ENCODE measurements at places on chromosomes 7 and 10. TPM values are rescaled to one million over a fixed set of nuclear protein-coding genes. Genes with fewer than 3 reads are reported as not detected.

- no peak for DNase-seq
Observed at GRCh38 chr7:135664046-135664589, 1.8 kb downstream of the STMP1 start.

Gene IGFBP3
- total RNA-seq, result 60.8 TPM

DNA sequence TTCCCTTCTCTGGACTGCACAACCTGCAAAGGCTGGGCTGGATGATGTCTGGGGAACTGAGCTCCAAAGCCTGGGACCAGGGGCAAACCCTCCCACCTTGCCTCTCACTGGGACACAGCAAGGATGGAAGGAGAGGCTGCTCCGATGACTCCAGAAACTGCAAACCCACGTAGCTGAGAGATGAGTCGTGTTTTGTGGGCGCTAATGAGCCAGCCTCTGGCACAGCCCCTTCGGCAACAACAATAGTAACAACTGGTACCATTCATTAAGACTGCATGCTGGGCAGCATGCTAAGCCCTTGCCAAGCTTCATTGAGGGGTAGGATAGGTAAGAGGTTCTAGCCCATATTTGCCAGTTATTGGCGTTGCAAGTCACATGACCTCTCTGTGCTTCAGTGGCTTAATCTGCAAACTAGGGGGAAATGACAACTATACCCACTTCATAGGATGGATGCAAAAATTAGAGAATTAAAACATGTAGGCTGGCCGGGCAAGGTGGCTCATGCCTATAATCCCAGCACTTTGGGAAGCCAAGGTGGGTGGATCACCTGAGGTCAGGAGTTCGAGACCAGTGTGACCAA is 145.9 kb downstream of the SH3PXD2A start:
- no peak for DNase-seq

Gene NODAL
- total RNA-seq, result 0.16 TPM

Gene ZPBP
- not detected for total RNA-seq

- DNase-seq, result no peak
Observed at GRCh38 chr10:29658984-29659965, 24.5 kb upstream of the SVIL start.

DNA sequence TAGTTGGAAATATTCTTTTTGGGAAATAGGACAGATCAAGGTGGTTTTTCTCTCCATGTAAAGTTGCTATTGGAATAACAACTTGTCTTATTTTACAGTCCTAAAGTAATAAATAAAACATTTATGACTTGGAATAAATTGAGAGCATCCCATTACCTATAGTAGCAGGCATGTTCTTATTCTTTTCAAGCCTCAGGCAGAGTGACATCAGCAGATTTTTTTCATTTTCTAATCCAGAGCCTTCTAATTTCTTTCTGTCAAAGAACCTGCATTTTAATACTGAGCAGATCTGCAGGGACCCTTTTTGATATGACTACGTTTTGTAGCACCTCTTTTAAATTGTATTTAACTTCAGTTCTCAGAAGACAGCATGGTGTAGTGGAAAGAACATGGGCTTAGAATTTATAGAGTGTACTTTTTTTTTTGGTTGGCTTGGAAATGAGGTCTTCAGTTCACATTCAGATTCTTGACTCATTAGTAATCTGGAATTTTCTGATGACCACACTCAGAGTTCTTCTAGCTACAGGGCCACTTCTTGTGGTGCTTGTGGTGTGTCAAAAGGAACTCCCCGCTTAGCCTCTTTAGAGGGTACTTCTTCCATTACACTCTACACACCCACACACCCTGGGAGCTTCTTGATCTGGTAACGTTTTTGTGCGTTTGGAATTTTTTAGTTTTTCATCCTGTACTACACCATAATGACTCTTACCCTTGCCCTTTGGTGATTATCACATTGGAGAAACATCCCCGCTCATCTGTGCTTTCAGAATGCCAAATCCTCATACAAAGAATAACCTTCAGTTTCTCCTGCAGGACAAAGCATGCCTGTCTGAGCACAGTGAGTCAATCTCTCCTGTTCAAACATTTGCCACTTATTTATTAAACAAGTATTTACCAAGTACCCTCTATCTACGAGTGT is 34.6 kb downstream of the AGK start:
- no peak for DNase-seq

- no peak for DNase-seq
Observed at GRCh38 chr7:95766657-95767056, 5.7 kb upstream of the DYNC1I1 start.

Gene URGCP
- total RNA-seq, result 39.6 TPM

Gene PIP
- not detected for total RNA-seq

Gene EFCAB10
- not detected for total RNA-seq

- no peak for DNase-seq
Observed at GRCh38 chr10:99858849-99859248, 76.4 kb downstream of the ABCC2 start.

Gene ANXA8L1
- not detected for total RNA-seq

GRCh38 chr10:103467406-103467805 is 8.7 kb upstream of the CALHM1 start:
- no peak for DNase-seq

GRCh38 chr10:52908478-52908877 is 135.9 kb upstream of the MBL2 start:
- no peak for DNase-seq

DNA sequence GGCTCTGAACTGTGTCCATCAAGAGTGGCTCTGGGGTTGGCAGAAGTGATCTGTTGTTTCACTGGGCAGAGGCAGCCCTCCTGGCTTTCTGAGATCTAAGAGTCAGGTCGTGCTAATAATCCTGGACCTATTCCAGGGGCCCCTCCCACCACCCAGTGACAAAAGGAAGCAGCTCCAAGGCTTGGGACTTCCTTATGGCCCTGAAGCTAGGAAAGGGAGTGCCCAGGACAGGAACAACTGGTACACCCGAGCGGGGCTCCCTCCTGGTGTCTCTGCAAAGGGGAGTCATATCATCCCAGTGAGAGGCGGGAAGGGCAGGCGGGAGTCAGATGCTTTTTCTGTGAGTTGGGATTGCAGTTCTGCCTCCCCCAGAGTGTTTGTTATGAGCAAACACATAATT is 32.3 kb downstream of the RPS24 start:
- no peak for DNase-seq

GRCh38 chr7:137633133-137633532 is 213.6 kb downstream of the DGKI start:
- no peak for DNase-seq

GRCh38 chr7:151059367-151060112 is at the start of gene SLC4A2:
TSS of gene SLC4A2 (plus strand) at chr7:151059589. CDS start at chr7:151061988, 2,399 bp downstream.
- peak; percentile 86 for DNase-seq

Gene ACSL5
- total RNA-seq, result 5.6 TPM

- DNase-seq, result no peak
Observed at GRCh38 chr7:19000410-19000809, 117.0 kb downstream of the TWIST1 start.

DNA sequence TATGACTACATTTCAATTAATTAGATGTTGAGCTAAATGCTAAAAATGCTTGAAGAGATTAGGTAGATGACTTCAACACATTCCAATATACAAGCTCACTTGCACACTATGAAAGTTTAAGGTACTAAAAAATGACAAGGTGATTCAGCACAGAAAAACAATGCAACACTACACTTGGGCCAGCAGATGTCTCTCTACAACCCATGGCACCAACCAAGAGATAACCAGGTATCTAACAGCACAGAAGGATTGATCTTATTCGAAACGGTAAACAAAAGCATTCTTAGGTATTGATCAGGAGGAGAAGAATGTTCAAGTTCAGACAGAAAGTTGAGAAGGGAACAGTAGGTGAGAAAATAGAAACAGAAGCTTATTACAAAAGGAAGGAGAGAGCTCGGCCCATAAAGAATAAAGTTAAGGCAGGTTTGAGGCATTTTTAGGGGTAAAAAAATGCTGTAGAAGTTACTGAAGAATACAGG is 248.2 kb upstream of the KLF14 start:
- no peak for DNase-seq

- no peak for DNase-seq
Observed at GRCh38 chr10:66931340-66931948, 5.6 kb downstream of the LRRTM3 start.

Gene ANKRD61
- not detected for total RNA-seq

DNA sequence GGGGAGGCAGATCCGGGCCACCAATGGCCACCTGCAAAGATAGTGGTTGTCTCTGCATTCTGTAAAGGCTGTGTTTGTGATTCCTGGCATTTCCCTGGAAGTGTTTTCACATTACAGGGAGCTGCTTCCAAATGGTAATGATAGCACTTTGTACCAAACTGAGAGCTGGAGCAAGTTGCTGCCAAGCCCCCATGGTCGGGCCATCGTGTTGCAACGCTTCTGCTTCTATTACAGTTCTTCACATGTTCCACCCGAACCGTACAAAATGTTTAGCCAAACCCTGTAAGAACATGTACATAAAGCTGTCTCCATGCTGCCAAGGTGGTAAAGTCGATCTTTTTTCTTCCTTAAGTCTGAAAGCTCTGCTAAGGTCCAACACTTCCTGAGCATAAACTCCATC is 397.7 kb upstream of the NFE2L3 start:
- DNase-seq, result no peak

Gene ITPRID1
- not detected for total RNA-seq

Gene SP4
- 5.9 TPM for total RNA-seq

GRCh38 chr7:83976302-83976701 is 218.3 kb downstream of the SEMA3A start:
- DNase-seq, result no peak
